ENCODE measurements at places on chromosomes 3 and 15.

GRCh38 chr15:90291679-90292356 lies 26.3 kb downstream of the NGRN start:
- DNase-seq: no peak

DNA sequence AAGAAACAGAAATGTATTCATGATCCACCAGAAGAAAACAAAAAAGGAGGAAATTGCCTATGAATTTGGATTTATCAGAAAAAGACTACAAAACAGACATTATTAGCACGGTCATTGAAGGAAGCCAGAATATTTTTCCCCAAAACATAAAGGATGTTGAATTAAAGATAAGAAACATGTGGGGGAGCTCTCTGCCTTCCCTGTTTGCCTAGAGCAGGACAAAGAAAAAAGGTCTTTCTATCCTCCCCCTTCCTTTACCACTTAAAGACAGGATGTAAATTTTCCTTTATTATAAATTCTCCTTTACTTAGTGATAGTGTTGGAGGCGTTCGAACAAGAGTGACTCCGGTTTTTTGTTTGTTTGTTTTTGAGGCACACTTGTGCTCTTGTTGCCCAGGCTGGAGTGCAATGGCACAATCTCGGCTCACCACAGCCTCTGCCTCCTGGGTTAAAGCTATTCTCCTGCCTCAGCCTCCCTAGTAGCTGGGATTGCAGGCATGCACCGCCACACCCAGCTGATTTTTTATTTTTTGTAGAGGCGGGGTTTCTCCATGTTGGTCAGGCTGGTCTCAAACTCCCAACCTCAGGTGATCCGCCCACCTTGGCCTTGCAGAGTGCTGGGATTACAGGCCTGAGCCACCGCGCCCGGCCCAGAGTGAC lies 14.9 kb upstream of the RPN1 start:
- no peak for DNase-seq

GRCh38 chr3:54801977-54802376 lies 125.9 kb downstream of the LRTM1 start:
- no peak for DNase-seq

DNA sequence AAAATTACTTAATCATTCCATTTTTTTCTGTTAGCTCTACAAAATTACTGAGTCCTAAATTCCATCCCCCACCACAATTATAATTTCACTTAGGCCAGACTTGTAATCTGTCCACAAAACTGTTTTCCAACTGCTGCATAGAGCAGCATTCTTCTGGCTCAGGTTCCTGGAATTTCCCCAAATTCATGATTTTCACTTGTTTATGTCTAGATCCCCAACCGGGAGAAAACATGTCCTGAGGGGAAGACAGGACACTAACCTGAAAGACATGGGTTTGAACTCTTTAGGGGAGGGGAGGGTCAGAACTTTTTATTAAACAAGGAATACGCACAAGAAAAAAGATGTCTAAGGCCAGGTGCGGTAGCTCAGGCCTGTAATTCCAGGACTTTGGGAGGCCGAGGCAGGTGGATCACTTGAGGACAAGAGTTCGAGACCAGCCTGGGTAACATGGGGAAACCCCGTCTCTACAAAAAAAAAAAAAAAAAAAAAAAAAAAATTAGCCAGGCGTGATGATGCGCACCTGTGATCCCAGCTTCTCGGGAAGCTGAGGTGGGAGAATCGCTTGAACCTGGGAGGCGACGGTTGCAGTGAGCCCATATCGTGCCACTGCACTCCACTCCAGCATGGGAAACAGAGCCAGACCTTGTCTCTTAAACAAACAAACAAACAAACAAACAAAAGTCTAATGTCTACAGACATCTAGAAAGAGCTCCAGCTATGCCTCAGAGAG lies 1.5 kb downstream of the ETFA start:
- no peak for DNase-seq

- no peak for DNase-seq
Observed at GRCh38 chr3:124997303-124998246, 58.2 kb downstream of the HEG1 start.

Measured in mucosa of gallbladder (tissue), 1 donor.